ENCODE measurements at places on chromosomes 6 and 20.

GRCh38 chr6:25749837-25750236, 4.7 kb upstream of the SLC17A4 start:
- no peak for DNase-seq

DNA sequence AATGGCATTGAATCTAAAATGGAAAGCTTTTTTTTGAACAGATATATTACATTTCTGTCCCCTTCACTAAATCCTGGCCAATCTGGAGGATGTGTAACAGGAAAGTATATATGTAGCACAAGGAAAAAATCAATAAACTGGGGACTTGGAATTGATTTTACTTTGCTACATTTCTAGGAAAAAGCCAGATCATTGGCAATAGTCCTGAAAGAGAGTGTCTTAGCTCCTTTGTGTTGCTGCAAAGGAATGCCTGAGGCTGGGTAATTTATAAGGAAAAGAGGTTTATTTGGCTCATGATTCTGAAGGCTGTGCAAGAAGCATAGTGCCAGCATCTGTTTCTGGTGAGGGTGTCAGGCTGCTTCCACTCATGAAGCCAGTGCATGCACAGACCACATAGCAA, 574.9 kb downstream of the HTR1B start:
- no peak for DNase-seq

DNA sequence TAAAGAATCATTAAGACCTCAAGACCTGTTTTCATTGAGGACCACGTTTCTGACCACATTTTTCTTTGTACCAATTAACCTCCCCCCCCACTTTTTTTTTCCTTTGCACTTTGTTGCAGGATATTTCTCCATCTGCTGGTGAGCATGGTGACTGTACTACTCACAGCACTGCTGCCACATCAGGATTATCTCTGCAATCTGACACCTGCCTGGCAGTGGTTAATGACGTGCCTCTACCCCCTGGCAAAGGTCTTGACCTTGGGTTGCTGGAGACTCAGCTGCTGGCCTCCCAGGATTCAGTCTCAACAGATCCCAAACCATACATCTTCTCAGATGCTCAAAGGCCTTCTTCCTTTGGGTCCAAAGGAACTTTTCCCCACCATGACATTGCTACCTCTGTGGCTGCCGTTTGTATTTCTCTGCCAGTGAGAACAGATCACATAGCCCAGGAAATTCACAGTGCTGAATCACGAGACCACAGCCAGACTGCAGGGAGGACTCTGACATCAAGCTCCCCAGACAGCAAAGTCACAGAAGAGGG, 46.6 kb upstream of the EDN3 start:
- no peak for DNase-seq

DNA sequence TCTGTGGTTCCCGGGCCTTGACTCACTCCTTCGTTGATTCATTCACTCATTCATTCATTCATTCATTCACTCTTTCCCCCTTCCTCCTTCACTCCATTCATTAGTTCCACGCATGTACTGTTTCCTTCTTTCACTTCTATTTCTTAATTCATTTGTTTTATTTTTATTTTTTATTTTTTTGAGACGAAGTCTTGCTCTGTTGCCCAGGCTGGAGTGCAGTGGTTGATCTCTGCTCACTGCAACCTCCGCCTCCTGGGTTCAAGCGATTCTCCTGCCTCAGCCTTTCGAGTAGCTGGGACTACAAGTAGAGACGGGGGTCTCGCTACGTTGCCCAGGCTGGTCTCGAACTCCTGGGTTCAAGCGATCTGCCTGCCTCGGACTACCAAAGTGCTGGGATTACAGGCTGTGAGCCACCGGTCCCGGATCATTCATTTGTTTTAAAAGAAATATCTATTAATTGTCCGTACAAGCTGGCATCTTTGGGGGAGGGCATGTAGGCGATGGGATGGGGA, 427 bp upstream of the NFKBIE start:
- DNase-seq = no peak

GRCh38 chr6:150183966-150184365, 41.1 kb downstream of the PPP1R14C start:
- no peak for DNase-seq

DNA sequence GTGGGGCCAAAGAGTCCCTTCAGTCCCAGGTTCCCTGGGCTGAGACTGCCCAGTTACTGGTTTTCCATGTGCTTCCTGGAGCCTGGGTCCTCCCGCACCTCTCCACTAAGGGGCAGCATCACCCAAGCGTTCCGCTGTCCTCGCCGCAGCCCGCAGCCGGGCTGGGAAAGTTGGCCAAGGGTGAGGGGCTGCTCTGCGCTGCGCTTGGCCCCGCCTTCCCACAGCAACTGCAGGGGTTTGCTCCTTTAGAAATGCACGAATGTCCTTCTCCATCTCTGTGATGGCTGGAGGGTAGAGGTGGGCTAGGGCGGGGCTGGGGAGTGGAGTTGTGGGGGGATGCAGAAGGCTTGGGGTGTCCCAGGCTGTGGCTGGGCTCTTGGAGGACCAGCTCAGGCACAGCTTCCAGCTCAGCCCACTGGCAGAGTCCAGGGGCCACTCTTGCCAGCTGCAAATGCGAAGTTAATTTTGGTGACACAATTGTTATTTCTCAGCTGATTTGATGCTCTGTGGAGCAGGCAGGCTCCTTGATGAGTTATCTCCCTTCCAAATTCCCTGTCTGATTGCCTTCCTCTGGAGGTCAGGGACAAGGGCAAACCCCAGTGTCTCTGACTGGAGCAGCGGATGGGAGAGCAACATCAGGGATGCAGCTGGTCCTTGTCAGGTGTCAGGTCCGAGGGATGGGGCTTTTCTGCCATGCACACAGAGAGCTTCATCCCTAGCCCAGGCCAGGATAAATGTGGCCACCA, 63.2 kb downstream of the NOL4L start:
- peak; percentile 74 for DNase-seq

GRCh38 chr6:93516441-93516840, 97.1 kb upstream of the EPHA7 start:
- DNase-seq = no peak

GRCh38 chr6:139547122-139547776, 172.8 kb upstream of the CITED2 start:
- no peak for DNase-seq

DNA sequence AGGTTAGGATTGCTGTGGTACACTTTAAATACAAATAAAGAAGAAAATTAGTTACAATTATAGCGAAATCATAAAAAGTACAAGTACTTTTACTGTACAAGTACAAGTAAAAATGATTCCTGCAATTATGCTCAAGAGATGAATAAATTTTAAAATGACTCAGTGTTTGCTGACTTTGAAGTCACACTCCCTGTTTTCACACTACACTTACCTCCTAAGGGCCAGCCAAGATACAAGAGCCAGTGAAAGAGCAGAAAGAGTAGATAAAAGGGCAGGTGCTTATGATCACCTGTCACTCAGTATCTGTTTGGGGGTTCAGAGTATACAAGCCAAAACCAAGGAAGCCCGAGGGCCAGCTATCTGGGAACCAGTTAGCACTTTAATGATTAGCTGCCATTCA, 41.0 kb upstream of the COL21A1 start:
- DNase-seq = no peak

GRCh38 chr6:25278261-25278913, 787 bp upstream of the CARMIL1 start:
- DNase-seq = no peak

DNA sequence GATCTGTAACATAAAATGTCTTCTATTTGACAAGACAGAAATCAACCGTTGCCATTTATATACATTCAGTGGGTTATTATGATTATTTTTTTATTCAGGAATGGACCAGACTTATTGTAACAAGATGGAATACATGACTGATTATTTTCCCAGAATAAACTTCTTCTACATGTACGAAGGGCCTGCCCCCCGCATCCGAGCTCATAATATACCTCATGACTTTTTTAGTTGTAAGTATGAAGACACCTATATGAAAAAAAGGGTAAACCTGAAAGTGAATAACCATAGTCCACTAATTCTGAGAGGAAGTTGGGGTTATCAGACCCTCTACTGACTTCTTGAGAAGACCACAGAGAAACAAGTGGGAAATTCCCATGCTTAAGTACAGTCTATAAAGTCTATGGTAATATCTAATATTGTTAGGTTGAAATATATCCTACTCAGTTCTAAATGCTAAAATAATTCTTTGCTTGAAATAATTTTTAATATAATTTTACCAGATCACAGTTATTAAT, 15.9 kb downstream of the OR2A4 start:
- no peak for DNase-seq

- no peak for DNase-seq
Observed at GRCh38 chr6:53240761-53241160, 92.1 kb upstream of the GCM1 start.

GRCh38 chr6:110116258-110116657, 63.2 kb downstream of the WASF1 start:
- DNase-seq = no peak

- no peak for DNase-seq
Observed at GRCh38 chr6:93970684-93971083, 551.3 kb upstream of the EPHA7 start.
